ENCODE measurements at places on chromosomes 3 and 15. TPM values are rescaled to one million over a fixed set of nuclear protein-coding genes. Genes with fewer than 3 reads are reported as not detected.

Gene DCLK3
- total RNA-seq, result not detected

Gene GABRR3
- total RNA-seq, result 0.10 TPM

Gene CAMP
- 2.0 TPM for total RNA-seq

Gene CDHR4
- 0.62 TPM for total RNA-seq

DNA sequence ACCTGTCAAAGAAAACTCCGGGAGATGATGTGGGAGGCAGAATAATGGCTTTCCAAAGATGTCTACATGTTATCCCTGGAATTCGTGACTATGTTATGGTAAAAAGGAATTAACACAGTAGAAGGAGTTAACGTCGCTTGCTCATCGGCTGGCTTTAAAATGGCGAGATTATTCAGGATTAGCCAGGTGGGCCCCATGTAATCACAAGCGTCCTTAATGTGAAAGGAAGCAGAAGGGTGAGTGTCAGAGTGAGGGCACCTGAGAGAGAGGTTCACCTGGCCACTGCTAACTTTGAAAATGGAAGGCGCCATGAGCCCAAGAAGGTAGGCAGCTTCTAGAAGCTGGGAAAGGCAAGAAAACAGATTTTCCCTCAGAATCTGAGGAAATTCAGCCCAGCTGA, 557.2 kb downstream of the EPHB1 start:
- no peak for DNase-seq

- DNase-seq, result no peak
Observed at GRCh38 chr3:37987751-37988179, 2.8 kb upstream of the VILL start.

GRCh38 chr3:151347432-151347831, 18.1 kb upstream of the P2RY13 start:
- no peak for DNase-seq

DNA sequence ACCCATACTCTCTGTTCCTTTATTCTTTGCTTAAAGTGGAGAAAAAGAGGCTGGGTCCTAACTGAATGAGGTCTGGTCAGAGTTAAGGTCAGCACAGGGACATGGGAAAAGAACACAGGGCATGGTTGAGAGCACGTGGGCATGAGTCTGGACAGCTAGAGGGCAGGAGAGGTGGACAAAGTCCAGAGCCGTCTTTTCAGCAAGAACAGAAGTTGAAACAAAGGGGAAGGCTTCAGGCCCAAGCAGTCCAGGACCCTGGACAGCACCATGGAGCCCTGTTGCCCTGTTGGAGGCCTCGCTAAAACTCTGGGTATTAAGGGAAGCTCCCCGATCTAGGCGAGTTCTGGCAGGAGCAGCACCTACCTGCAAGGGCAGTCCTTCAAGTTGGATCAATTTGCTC, 50.7 kb downstream of the XYLB start:
- no peak for DNase-seq

DNA sequence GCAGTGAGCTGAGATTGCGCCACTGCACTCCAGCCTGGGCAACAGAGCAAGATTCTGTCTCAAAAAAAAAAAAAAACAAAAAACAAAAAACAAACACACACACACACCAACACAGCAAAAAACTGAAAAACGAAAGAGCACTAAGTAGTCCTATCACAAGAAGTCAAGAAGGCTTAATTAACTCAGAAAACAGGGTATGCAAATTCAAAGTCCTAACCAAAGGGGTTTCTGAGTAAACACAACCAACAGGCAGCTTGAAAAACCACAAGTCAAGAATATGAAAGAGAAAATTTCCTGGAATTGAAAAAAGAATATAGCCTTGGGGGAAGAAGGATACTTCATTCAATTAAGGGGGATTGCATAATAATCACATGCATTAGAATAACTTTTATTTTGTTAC, 37.7 kb upstream of the PARP14 start:
- no peak for DNase-seq

- no peak for DNase-seq
Observed at GRCh38 chr3:72299823-72300222, 514.9 kb upstream of the PROK2 start.

DNA sequence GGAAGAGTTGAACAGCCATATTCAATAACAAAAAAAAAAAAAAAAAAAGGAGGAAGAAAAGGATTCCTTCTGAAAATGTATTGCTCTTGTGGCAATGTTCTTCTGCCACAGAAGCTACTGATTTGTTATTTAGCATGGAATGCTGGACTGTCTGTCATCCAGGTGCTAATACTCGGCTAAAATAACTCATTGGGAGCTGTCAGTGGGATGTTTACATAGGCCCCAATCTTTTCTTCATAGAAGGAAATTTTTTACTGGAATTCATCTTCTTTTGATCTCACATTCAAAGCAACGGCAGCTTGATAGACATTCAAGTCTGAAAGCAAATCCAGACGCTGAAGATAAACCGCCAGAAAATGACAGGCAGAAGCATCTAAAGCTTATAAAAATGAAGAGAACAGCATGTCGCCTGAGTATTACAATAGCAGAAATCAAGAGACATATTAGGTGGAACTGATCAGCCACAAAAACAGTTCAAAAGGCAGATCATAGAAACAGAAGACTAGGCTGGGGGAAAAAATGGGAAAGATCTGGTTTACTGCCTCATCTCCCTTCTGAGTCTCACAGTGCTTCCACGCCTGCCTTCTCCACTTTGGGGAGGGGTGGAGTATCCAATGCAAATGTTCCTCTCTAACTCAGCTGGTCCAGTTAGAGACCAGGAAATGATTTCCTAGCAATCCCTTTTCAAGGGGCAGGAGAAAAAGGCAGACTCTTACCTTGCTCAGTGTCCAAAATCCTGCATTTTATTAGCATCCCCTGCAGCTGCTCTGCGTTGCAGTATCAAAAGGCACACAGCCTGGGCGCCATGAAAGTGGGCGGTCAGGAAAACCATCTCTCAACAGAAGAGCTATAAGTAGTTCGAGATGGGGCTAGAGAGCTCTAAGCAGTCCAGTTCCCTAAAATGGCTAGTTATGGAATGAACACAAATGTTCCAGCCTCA, 451.9 kb downstream of the FOXP1 start:
- no peak for DNase-seq

- no peak for DNase-seq
Observed at GRCh38 chr15:63941698-63942465, 104.4 kb downstream of the DAPK2 start.

DNA sequence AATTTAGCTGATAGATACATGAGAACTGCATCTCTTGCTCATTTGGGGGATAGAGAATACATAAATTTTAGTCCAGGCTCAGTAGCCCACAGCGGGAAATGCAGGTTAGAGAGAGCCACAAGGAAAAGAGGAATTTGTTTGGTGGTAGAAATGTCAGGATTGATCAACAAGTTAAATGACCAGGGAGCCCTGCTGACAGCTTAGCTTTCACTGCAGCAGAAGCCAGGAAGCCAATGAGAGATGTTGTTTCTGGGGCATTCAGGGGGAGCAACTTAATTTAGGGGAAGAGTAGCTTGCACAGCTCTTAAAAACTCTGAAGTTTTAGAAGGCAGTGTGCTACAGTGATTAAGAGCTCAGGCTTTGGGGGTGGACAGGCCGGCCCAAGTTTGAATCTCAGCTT, 22.7 kb downstream of the ARHGEF26 start:
- no peak for DNase-seq

DNA sequence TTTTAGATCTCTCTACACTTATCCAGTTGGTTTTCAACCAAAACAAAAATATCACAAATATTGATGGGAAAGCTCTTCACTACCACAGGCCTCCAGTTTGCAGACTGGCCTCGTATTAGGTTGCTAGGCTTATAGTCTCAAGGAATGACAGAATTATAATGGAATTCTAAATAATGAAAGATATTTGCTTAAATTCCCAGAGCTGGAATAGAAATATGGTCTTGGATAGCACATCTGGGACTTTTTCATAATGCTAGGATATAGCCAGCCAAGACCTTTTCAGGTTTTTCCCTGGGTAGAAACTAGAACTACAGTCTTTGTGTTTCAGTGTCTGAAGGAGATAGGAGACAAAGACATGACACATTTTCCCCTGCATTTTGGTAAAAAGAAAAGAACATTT, 121.9 kb upstream of the STAC start:
- no peak for DNase-seq

DNA sequence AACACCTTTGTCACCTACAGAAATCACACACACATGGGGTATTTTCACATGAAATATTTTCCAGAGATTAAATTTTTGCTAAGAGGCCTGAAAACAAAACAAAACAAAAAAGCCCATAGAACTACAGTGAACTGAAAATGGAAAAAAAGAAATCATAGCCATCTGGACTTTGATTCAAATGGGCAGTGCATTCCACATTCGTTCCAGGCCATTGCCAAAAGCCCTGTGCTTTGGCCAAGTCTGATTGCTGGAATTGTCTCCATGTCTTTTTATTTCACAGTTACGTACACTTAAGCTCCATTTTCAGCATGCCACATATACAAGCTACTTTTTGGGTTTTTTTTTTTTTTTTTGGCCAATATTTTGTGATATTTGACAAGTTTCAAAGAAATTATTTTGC, 47.1 kb downstream of the TFG start:
- DNase-seq, result no peak

- DNase-seq, result no peak
Observed at GRCh38 chr3:16568115-16568514, 37.1 kb downstream of the DAZL start.

DNA sequence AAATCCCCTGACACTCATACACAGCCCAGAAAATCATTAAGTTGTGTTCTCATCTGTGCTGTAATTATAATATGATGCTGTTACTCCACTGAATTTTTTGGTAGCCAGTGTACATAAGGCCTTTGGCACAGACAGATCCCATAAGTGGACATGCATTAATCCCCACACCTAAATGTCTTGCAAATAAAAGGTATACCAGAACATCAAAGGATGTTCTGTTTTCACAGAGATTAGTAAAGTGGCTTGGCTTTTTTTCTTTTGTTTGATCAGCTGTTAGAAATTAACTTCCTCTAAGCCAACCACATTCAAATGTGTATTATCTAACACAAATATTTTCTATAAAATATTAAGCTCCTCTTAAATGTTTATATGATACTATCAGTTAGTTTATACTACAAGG, 2.7 kb downstream of the SST start:
- DNase-seq, result no peak

DNA sequence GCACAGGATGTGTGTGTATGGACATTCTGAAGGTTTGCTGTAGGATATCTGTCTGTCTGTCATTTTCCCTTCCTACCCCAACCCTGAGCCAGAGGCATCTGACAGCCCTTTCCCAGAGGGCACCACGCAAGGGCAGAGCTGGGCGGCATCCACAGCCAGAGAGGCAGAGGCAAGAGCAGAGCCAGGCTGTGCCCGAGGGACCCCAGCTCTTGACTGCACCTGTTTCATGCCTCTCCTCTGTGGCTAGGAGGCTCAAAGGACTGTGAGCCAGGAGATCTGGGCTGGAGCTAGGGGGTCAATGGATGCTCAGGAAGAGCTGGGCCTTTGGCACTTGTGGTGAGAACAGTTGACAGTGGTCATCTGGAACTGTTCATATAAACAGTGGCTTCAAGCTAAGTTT, 4.8 kb upstream of the APEH start:
- no peak for DNase-seq

DNA sequence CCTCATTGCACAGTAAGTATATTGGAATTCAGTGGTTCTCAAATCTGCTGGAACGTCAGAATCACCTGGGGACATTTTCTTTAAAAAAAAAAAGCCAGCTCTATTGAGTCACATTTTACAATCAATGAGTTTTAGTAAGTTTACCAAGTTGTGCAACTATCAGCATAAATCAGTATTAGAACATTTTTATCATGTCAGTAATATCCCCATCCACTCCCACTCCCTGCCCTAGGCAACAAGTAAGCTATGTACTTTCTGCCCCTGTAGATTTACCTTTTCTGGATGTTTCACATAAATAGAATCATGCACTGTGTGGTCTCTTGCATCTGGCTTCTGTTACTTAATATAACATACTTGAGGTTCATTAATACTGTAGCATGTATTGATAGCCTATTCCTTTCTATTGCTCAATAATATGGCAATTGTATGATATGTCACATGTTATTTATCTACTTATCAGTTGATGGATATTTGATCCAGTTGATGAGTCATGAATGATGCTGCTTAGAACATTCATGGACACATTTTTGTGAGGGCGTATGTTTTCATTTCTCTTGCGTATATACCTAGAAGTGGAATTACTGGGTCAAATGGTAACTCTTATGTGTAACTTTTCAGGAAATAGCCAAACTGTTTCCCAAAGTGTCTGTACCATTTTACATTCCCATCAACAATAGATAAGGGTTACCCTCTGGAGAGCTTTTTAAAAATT, 180.5 kb downstream of the THSD4 start:
- DNase-seq, result no peak

DNA sequence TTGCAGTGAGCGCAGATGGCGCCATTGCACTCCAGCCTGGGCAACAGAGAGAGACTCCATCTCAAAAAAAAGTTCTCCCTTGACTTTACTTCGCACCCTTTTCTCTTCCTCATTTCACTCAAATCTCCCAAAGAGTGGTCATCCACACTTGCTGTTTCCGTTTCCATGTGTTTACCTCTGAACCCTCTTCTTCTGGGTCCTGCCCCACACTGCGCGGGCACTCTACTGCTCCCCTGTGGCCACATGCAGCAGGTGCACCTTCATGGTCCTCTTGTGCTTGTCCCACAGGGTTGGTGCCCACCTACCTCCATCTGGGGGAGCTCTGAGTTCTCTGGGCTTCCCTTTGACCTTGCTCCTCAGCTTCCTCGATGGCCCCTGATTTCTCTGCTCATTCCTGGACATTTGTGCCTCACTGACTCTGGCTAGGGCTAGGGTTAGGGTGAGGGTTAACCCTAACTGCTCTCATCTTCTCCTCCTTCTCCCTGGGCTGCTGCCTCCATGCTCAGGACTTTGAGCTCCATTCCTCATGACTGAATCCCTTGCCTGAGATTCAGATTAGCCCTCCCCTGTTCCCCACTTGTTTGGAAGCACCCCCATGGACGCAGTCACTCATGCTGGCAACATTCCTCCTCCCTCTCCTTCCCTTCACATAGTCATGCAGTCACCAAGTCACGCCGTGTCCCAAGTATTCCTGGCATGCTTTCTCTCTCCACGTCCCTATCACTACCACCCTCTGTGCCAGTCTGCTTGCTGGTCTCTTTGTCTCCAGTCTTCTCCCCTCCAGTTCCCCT, 26.6 kb upstream of the KY start:
- DNase-seq, result no peak

- no peak for DNase-seq
Observed at GRCh38 chr15:42199126-42199525, 9.0 kb downstream of the VPS39 start.
